NCI-H1417 (cell line): ENCODE measurements at places on chromosomes 6 and 20.

- no peak for DNase-seq
Measured at GRCh38 chr6:5468586-5468985, 207.3 kb downstream of the FARS2 start.

GRCh38 chr20:23403751-23404150, 17.5 kb downstream of the NAPB start:
- DNase-seq, result no peak

- no peak for DNase-seq
Measured at GRCh38 chr6:163287626-163288025, 126.9 kb upstream of the QKI start.

DNA sequence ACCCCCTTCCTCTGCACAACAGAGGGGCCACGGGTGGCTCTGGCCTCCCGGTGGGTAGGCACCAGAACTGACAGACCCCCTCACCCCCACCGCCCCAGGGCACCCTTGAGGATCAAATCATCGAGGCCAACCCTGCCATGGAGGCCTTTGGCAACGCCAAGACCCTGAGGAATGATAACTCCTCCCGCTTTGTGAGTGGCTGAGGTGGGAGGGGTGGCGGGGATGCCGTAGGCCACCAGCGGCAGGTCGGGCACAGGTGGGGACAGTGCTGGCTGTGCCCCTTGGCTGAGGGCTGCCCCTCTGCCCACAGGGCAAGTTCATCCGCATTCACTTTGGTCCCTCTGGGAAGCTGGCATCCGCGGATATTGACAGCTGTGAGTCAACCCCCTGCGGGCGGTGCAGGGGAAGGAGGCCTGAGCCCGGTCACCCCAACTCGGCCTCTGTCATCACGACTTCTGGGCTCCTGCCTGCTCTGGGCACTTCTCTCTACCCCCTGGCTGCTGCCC, 29.1 kb downstream of the MYH7B start:
- DNase-seq, result no peak
